Mammary epithelial cell (primary cell): ENCODE measurements at places on chromosomes 11 and 22.
A peak's percentile ranks its signal among the peaks of the same experiment; 100 is the strongest.

DNA sequence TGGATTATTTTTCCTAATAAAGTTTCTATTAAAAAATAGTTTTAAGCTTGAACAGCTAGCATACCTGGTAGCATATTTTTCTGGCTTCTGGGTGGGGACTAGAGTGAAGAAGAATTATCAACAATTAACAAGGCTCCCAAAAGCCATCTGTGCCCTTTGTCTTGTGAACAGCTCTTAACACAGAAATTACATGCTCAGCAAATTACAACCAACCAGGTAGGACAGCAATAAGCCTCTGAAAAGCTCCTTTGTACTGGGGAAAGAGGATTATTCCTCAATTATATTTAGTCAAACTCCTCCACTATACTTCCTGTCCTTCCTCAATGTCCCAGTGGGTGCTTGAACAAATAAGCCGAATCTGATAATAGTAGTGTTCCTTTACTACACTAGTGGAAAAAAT, 162.8 kb downstream of the RAB38 start:
- no peak for DNase-seq

DNA sequence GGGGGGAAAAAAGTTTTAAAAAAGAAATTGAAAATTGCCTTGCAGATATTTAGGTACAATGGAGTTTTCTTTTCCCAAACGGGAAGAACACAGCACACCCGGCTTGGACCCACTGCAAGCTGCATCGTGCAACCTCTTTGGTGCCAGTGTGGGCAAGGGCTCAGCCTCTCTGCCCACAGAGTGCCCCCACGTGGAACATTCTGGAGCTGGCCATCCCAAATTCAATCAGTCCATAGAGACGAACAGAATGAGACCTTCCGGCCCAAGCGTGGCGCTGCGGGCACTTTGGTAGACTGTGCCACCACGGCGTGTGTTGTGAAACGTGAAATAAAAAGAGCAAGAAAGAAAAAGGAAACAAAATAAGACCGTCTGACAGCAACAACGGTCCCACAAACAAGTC, 964.9 kb downstream of the NTM start:
- no peak for DNase-seq

GRCh38 chr22:34055525-34056200, 135.4 kb upstream of the LARGE1 start:
- DNase-seq = peak; percentile 60

DNA sequence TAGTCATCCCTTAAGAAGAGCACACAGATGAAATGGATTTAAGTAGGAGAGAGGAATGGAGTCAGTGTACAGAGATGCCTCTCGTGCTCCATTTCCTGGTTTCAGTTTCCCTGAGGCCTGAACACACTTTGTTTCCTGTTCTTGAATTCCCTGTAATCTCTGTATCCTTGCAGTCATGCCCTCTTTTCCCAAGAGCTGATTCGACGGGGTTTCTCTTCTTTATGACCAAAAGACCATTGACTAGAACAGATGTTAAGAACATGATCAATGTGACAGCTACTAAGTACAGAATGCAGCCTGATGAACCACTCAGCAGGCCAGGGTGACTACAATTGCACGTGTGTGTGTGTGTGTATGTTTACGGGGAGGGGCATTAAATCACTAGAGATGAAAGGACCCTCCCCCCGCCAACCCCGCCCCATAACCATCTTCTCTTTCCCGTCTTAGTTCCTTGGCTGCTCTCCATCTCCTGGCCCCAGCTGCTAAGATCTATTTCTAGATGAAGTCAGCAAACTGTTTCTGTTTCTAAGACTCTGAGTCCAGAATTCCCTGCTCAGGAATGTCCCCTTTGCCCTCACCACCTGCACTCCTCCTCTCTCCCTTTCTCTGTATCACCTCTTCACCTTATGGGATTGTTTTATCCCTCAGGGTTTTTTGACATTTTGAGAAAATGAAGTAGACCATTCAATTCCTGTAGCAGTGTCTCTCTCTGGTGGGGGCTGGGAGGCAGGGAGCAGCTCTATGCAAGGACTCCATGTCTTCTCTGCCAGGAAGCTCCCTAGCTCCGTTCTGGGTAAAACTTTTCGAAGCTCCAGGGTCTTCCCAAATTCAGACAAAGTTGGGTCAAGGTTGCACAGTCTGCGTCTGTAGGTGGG, 26.0 kb downstream of the SLC22A6 start:
- DNase-seq = no peak

- DNase-seq = peak; percentile 11
Observed at GRCh38 chr11:44417731-44418455, 108.0 kb upstream of the ALX4 start.

- DNase-seq = peak; percentile 50
Observed at GRCh38 chr22:31347251-31348008, 1.3 kb upstream of the PATZ1 start.

- DNase-seq = peak; percentile 41
Observed at GRCh38 chr11:105181100-105181499, 41.5 kb upstream of the CARD18 start.

DNA sequence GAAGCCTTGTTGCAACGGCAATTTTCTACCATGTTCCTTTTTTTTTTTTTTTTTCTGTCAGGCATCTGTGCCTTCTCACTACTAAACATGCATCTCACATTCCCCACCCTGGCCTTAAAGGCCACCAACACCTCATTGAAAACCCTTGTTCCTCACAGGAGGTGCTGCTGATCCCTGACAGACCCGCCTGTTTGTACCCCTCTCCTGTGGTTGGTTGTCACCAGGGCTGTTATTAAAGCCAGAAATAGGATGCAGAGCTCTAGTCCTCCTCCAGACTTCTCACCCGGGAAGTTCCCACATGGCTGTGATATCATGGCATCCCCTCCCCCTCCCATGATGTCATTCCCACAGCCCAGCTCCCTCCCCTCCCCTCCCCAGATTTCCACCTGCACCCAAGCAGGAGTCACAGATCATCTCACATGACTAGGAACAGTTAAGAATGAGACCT, 302.8 kb upstream of the NCAM1 start:
- DNase-seq = peak; percentile 36

DNA sequence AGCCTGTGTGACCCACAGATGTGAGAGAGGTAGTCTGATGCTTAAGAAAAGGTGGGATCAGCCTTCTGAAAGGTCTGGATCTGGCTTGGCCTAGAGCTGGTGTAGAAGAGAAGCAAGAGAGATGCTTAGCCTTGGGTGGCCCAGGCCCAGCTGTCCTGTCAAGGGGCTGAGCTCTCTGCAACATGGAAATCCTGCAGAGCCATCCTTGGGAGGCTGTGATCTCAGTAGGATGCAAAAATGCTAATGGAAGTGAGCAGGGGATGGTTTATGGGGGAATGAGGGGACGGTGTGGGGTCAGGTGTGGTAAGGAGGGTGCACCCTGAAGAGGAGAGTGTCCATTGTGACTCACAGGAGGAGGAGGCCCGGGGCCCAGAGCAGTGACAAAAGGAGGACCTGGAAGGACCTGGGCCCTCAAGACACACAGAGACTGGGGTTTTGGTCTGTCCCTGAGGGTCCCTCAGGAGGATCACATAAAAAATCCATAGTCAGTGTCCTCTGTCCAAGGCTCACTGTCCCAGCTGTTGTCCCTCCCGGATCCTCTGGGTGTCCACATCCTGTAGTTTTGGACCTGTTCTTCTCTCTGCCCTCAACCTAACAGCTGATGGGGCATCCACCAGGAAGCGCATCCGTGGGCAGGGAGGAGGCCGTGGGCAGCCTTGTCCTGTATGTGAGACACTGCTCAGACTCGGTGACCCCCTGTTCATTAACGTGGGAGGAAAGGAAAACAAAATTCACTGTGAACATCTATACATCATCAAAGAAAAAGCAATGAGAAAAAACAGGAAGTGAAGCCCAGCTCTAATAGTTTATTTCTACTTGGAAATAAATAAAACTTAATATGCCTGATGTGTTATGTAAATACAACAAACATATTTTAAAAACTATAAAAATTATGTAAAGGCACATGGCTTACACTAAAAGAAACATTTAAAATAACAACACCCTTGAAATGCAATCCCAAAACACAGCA, 129.8 kb downstream of the ZNF280B start:
- no peak for DNase-seq

DNA sequence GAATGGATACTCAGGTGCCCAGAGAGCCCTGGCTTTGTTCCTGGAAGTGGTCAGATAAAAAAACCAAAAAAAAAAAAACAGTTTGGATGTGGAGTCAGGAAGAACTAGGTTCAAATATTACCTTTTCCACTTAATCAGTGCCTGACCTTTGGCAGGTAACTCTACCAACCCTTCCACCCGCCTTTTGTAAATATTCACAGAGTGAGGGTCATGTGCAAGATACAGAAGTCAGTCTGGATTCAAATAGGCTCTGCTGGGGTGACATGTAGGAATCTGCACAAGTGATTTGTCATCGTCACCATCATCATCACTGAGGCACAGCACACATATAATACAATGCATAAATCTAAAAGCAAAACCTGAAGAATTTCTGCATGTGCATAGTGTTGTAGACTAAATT, 490.7 kb downstream of the MIAT start:
- no peak for DNase-seq

- DNase-seq = peak; percentile 89
Observed at GRCh38 chr22:28882878-28883656, at the start of gene ZNRF3. ZNRF3 (plus strand) TSS chr22:28883572; CDS start chr22:28883767, 195 bp downstream.

GRCh38 chr11:109854731-109855130, 238.5 kb upstream of the ZC3H12C start:
- DNase-seq = no peak

- DNase-seq = no peak
Observed at GRCh38 chr11:94926698-94927237, 46.6 kb downstream of the CWC15 start.

- DNase-seq = no peak
Observed at GRCh38 chr22:35089139-35089538, 23.2 kb downstream of the ISX start.

GRCh38 chr11:73350908-73351636, 25.1 kb upstream of the RELT start:
- peak; percentile 55 for DNase-seq

- DNase-seq = no peak
Observed at GRCh38 chr11:126414615-126415014, 59.1 kb downstream of the ST3GAL4 start.

- DNase-seq = no peak
Observed at GRCh38 chr22:47171441-47172221, 409.2 kb downstream of the TBC1D22A start.

DNA sequence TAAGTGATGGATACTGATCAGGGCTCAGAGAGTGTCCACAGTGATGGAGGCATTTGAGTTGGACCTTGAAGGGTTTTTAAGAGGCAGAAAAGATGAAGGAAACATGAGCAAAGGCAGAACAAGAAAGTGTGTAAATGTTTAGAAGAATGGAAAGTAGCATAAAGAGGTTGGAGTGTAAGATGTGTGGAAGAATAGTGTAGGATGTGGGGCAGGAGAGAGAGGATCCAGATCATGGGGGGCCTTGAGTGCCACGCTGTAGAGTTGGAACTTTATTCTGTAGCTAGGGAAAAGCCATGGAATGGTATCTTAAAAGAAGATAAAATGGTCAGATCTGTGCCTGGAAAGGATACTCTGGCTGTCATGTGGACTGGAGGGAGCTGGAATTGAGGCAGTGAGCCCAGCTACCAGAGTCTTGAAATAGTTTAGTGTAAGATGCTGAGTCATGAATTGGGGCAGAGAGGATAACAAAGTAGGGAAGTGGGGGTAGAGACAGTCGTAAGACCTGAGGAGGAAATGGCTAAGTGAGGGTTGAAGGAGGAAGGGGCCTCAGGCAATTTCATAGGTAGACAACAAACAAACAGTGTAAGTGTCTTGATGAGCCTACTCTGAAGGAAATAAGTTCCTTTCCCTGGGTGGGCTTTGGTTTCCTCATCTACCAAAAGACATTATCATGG, 6.7 kb downstream of the KCNE3 start:
- DNase-seq = peak; percentile 9

- no peak for DNase-seq
Observed at GRCh38 chr22:43131773-43132501, 11.3 kb downstream of the MCAT start.

DNA sequence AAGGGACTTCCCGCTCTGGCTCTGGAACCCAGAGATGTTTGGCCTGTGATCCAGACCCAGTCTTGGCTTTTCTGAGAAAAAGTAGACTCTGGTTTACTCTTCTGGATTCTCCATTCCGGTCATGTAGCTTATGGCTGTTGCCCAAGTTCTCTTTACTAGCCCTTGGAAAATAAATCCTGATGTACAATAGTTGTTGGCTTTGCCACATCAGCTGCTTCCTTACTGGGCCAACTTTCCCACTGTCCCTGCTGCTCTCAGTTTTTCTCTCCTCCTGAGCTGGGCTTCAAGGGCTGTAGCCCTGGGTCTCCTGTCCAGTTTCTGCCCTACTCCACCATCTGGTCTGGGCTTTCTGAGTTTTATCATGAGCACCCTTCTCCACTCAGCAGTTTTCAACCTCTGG, 12.5 kb downstream of the PATZ1 start:
- DNase-seq = no peak

GRCh38 chr11:5696210-5696609, 6.6 kb downstream of the TRIM22 start:
- no peak for DNase-seq

GRCh38 chr11:44345781-44346180, 35.8 kb upstream of the ALX4 start:
- DNase-seq = no peak

GRCh38 chr11:1469911-1470680, 16.5 kb downstream of the MOB2 start:
- DNase-seq = no peak

DNA sequence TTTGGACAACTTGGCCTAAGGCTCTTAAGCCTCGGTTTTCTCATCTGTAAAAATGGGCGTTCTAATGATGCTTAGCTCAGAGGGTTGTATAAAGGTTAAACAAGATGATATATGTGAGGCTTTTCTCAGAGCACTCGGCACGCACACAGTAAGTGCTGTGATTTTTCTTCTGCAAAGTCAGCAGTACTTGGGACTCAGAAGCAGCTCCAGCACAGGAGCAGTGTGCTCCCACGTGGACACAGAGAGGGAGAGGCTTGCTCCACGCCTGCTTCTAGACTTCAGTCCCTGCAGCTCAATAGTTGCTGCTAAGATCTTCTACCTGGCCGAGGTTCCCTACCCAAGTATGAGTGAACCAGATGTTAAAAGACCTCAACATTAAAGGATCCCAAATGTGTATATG, 39.9 kb upstream of the PHF21A start:
- no peak for DNase-seq

DNA sequence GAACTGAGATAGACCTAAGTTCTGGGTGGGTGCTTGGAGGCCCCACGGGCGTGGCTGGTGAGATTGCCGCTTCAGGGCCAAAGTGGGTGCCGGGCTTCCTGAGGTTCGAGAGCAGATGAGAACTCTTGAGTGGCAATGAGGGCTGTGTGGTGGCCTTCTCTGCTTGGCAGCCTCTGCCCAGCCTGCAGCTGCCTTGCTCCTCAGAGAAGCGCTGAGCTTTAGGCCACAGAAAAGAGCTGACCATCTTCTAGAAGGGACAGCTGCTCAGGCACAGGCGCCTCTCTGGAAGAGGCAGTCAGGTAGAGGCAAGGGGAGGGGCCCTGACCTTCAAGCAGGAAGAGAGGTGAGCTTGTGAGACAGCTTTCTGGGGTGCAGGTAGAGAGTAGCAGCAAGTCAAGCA, 72.8 kb downstream of the MED15 start:
- DNase-seq = no peak

- peak; percentile 37 for DNase-seq
Observed at GRCh38 chr11:78022397-78023396, at the start of gene KCTD14. KCTD14 (minus strand) TSS chr11:78023276; CDS start chr11:78023249, 27 bp downstream.
